Hematopoietic multipotent progenitor cell treated with erythropoietin and hydrocortisone succinate and interleukin-3 and kit ligand, for 4 days (in vitro differentiated cells): ENCODE measurements at places on chromosomes 7 and 10.
A peak's percentile ranks its signal among the peaks of the same experiment; 100 is the strongest.

- no peak for DNase-seq
Measured at GRCh38 chr10:11715815-11716494, 26.2 kb upstream of the ECHDC3 start.

DNA sequence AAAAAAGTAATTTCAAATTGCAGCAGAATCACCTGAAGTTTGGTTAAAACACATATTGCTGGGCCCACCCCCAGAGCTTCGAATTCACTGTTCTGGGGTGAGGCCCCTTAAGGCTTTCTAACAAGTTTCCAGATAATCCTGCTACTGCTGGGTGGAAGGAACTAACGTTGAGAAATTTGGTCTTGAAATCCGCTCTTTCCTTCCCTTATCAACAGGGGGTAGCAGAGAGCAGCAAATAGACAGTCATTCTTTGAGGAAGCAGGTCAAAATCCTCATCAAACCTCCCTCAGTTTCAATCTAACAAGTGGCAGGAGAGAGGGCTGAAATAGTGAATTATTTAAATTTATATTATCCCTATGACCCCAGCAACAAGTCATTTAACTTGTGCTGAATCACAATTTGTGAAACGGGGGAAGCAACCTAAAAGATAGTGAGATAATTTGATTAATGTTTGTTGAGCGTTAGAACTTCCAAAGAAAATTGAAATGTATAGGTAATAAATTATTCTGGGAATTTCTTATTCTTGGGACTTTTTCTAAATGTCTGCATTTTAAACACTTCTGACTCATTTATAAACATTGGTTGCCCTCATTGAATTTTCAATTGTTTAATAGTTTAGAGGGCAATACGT lies 21.7 kb upstream of the MALSU1 start:
- DNase-seq: peak; percentile 92

DNA sequence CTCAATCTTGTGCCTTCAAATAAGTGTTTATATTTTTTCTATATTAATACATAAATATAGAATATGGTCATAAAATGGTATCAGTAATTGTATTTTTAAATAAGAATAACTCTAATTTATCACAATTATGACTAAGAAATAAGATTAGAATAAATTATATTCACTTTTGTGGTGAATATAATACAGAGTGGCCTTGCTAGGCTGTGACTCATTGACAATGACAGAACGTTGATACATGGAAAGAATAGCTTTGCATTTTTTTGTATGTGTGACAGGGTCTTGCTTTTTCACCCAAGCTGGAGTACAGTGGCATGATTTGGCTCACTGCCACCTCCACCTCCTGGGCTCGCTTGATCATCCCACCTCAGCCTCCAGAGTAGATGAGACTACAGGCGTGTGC lies 47.8 kb upstream of the PCLO start:
- peak; percentile 1 for DNase-seq

DNA sequence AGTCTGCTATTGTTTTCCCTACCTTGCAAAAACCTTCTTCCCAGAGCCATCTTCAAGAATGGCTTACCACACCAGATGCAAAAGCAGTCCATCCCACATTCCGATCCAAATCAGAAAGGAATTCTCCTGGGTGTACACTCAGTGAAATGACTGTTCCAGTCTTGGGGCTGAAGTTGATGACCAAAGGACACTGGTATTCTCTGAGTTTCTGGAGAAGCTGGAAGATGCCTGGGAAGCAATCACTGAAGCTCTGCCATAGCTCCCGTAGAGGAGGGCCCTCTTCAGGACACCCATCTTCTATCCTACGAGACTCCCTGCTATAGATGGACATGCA lies 155.7 kb downstream of the LCOR start:
- no peak for DNase-seq
